H54 (cell line): ENCODE measurements at places on chromosomes 2 and 18.

DNA sequence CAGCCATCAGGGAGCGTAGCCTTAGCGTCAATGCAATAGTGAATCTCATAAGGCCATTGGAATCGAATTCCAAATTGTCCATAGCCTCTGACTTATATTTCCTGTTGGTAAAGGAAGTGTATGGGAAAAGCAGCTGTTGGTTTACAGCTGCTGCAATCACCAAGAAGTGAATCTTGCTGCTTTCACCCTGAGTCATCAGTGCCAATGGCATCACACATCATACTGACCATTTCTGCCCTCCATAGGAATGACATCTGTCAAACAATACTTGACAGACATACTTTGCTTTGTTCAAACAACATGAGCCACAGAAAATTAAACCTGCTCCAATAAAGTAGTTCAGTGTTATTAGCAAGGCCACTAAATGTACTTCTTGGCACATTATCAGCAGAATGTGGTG, 111.2 kb upstream of the KLHL29 start:
- no peak for DNase-seq

DNA sequence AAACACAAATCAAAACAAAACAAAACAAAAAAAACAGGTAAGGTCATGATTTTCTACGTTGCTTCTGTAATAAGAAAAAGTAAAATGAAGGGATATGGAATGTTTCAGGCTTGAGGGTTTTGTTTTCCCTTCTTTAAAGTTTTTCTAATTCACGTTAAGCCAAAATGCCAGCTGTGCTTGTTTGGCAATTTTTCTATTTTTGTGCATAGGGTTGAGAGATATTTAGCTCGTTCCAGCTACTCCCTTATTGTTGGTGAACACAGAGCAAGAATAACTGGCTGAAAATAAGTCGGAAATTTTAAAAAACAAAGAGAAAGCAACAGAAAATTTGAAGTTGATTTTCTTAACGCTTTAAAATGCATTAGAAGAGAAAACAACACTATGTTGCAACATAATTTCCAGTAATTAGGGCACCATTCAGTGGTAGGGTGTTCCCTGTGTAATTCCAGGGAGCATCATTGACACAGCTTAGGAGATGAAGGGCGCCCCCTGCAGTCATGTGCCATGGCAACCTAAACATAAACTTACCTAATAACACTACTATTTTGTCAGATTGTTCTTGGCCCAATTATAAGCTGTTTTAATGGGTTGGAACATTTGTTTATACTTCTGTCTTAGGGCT, 99.5 kb downstream of the DTNA start:
- DNase-seq = no peak

DNA sequence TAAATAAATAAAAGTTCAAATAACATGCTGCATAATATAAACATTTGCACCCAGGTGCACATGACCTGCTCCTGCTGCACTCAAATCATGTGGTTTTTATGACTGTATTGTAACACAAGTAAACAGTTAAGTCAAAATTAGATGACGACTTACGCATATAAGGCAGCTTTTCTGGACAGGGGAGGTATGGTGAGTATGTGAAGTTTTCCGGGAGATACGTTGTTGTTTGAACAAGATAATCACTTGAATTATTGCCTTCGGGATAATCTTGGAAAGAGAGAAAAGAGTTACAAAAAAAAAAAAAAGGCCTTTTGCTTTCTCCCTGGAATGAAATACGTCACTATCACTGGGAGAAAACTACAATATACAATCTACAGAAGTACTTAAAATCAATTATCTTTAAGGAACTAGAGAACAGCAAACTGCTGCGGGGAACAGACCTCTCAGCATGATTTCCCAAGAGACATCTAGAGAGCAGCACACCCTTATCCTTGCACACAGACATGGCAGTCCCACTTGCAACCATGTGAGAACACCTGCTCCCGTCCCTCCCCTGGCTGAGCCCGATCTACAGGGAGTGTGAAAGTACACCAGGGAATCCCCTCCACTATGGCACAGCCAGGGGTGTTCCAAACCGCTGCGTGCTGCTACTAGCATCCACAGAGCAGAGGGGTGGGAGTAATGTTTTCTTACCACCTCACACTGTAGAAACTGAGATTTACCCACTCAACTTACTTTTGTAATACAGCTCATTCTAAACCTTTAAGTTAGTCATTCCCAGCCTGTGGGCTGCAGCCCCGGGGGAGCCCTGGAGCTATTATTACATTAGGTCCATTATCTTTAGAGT, 26.3 kb downstream of the B4GALT6 start:
- no peak for DNase-seq

GRCh38 chr18:2900684-2901422, 54.0 kb downstream of the EMILIN2 start:
- no peak for DNase-seq

GRCh38 chr2:15881120-15881433, 59.3 kb upstream of the MYCN start:
- no peak for DNase-seq

DNA sequence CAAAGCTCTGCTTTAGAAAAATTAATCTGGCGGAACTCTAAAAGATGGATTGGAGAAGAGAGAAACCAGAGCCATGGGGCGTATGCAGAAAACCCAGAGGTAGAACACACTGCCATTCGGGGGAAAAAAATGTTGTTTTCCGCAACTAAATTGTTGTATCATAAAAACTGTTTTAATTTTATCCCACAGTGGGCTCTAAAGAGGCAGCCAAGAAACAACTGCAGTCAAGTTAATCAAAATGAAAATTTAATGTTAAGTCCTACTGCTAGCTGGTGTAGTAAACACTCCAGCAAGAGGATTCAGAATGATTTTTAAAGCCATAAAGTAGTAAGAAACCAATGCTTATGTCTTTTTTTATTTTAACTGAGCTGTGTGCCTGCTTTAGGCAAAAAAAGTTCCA, 69.1 kb downstream of the GAREM1 start:
- no peak for DNase-seq

DNA sequence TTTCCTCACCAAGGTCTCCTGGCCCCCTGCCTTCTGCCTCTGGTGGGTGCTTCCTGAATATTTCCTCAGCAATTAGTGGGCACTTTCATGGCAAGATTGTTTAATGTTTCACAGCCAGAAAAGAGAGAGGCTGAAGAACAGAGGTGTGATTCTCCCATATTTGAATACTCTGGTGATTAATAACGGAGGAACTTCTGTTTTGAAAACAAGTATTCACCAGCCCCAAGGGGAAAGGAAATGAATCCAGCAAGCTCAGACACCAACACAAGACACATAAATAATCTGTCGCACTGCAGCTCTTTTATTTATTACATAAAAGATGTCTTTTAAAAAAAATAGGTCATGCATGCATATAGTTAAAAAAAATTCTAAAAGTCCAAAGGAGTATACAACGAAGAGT, 57.7 kb downstream of the MRPL35 start:
- no peak for DNase-seq

DNA sequence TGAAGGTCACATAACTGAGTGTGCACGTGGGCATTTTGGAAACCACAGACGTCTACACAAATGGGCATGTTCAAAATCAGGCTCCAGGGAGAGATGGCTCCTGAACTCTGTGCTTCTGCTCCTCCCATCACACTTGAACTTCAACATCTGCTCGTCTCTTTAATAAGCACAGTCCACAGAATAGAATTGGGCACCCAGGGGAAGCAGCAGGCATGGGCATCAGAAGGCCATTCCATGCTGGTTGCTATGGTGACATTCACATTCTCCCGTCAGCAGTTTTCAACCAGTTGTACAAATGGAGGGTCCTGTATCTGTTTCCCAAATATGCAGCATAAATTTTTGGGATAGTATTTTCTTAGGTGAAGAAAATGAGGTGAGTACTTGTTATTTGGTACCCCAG, 183.7 kb upstream of the COPS8 start:
- no peak for DNase-seq

DNA sequence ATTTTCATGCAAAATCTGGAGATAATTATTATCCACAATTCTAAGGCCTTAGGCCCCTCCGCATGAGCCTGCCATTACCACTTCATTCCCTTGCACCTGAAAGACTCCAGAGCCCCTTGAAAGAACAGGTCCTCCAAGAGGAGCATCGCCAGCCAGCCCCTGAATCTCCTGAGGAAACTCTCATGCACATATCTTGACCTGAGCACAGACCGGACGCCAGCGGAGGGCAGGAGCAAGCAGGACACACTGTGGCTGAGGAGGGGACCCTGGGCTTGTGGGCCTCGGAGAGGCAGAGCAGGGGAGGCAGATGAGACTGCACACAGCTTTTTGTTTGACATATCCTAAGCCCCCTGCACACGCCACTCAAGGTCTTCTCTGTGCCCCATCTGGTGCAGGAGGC, 13.6 kb upstream of the ADNP2 start:
- DNase-seq = no peak

GRCh38 chr2:217980036-217980435, 22.8 kb downstream of the TNS1 start:
- no peak for DNase-seq

DNA sequence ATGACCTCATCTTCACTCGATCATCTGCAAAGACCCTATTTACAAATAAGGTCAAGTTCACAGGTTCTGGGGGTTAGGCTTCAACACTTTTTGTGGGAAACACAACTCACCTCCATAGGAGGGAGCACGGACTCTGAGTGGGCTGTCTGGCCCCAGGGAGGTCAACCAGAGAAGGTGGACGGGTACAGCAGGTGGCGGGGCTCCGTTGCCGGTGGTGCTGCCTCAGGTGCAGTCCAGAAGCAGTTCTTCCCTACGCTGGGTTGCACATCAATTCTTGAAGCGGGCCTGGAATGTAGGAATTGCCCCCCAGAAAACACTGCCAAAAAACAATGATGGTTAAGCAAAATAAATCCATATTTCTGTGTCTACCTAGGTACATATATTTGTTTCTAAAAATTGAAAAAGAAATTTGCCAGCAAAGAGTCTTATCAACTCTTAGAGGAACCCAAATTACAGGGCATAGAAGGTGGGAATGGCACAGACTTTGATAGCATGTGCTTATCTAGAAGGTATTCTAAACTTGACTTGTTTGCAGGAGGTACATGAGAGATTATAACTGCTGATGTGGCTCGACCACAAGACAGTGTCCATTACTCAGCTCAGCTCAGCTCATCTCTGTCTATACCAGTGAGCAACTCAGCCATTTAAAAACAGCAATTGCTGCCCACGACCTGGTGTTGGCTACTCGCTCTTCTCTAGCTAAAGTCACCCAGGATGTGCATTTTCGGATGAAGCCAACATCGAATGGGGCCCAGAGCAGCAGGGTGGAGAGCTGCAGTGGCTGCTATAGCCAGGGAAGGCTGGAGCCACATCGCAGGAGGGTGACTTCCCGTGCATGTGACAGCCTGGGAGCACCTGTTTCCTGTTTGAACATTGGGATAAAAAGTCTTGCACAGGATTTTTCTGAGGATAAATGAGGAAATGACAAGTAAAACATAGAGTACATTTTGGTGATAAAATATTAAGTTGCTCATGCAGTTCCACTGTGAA, 128.7 kb downstream of the RNF144A start:
- DNase-seq = no peak

- no peak for DNase-seq
Observed at GRCh38 chr2:147679191-147679954, 165.5 kb upstream of the ACVR2A start.

GRCh38 chr2:109271920-109272319, 142.9 kb downstream of the SH3RF3 start:
- no peak for DNase-seq

DNA sequence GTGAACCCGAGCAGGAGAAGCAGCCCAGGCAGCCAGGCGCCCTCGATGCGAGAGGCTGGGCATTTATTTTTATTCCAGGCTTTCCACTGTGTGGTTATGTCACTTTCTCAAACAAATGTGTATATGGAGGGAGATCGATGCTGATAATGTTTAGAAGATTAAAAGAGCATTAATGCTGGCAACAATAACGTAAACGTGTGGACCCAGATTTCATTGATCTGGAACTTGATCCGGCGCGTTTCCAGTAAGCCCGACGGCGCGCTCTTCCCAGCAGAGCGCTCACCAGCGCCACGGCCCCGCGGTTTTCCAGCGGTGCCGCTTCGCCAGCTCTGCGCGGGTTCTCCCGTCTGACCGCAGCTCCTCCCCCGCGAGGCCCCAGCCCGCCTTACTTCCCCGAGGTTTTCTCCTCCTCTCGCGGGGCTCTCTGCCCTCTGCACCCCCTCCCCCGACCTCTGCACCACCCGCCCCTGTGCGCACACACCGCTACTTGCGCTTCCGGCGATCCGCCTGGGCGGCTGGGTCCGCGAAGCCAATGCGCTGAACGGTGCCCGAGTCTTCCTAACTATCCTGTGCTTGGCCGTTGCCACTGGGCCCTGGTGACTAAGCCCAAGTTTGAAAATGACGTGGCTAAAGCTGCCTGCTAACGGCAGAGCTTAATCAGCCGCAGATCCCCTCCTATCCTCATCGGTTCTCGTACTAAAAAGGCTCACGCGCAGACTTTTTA, 6.1 kb downstream of the ONECUT2 start:
- DNase-seq = no peak

DNA sequence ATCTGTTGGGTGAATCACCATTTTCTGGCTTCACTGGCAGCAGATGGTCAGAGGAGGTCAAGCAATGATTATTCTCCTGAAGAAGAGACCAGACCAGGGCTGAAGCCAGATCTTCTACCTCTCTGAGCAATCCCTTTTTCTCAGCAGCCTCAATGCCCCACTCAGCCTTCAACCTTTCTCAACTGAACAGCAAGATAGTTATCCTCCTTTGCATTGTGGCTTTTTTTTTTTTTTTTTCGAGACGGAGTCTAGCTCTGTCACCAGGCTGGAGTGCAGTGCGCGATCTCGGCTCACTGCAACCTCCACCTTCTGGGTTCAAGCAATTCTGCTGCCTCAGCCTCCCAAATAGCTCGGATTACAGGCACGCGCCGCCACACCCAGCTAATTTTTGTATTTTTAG, 50.5 kb downstream of the ZFP36L2 start:
- no peak for DNase-seq

DNA sequence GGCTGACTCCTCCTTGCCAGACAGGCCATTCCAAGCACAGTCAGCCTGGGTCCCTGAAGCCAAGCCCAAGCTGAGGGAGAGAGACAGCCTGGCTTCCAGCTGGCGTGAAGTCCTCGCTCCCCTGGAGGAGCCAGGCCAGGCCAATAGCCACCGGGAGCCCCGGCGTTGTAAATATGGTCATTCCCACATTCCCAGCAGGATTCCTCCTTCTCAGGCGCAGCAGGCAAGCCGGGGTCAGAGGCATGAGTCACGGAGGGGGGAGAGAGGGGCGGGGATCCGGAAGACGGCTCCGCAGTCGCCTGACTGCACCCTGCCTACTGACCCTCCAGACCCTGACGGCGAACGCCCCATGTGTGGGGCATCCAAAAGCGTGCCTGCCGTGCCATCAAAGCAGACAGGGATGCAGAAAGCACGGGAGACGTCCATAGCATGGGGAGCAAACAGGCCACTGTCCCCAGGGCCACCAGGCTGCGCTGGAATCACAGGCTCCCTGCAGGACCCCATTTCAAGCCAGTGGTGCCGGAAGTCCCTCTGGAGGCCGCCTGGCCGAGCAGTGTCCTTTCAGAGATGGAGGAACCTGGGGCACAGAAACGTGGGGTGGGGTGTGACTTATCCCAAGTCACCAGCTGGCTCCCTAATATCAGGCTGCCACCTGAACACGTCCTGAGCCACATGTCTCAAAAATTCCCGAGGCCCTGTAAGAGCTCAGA, 48.2 kb downstream of the TWIST2 start:
- DNase-seq = peak; percentile 97

- no peak for DNase-seq
Observed at GRCh38 chr2:46537624-46538295, 58.4 kb downstream of the TMEM247 start.

- no peak for DNase-seq
Observed at GRCh38 chr18:34802959-34803358, 92.9 kb downstream of the DTNA start.

GRCh38 chr2:74261204-74261864, 62.9 kb downstream of the MTHFD2 start:
- peak; percentile 29 for DNase-seq
